Activated naive CD4-positive, alpha-beta T cell treated with anti-CD3 and anti-CD28 coated beads, Interleukin-2, amount 50 U/mL, for 72 hours (primary cell): ENCODE measurements at places on chromosomes 6 and 20.

DNA sequence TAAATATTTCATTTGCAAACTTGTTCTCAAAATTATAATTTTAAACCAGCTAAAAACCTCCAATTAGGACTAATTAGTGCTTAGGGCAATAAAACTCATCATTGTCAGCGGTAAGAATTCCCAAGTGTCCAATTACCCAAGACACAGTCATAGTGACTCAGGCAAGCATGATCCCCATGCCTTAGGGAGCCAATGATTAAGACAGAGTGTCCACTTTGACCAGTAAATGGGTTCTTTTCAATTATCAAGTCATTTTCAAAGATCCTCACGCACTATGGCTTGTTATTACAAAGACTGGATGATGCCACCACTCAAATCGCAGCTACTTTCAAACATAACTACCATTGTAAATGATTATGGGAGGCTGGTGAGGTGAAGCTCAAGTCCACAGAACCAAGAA lies 114.0 kb downstream of the BFSP1 start:
- DNase-seq: no peak

DNA sequence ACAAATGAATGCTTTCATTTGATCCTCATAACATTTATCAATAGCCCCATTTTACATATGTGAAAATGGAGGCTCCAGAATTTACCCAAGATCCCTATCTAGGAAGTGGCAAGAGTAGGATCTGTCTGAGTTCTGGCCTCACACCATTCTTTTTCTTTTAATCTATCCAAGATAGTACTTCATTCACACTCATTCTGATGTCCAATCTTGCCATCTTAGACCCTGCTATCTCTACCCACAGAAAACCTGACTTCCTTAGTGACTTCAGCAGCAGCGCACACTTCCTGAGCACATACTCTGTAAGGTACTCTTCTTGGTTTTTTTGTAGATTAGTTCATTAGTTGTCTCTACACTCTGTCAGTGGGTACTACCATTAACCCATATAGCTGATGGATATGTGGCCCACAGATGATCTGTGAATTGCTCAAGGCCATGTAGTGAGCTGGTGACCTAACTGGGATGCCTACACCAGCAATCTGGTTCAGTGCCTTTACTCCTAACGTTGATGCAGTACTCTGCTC lies 36.3 kb downstream of the COX4I2 start:
- no peak for DNase-seq

GRCh38 chr6:34318499-34319470 lies 70.0 kb upstream of the SMIM29 start:
- no peak for DNase-seq

DNA sequence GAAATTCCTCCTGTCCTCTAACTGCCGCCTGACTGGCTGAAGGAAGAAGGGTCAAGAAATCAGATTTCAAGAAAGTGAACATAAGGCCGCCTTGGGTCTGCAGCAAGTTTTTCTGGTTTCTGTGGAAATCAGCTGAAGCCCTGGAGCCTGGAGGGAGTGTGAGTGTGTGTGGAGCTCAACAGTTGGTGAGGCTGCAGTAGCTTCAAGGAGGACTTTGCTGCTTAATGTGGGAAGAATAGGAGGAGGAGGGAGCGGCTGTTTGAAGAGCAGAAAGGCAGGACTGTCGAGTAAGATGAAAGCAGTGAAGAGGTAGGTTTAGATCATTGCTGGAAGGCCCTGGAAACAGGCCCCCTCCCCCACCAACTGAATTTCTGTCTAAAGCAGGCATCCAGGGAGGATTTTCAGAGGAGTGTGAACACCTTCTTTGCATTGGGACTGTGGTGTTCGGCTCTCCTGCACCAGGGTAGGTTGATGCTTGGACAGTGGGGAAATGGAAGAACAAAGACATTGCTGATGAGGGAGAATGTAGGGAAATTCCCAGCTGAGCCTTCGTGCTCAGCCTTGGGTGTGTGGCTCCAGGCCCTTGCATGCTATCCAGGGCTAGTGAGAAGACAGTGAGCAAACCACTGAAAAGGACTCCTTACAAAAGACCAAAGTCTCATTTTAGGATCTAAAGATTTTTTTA lies 79.5 kb upstream of the VSTM2L start:
- no peak for DNase-seq

GRCh38 chr20:56427797-56428196 lies 15.7 kb downstream of the CASS4 start:
- no peak for DNase-seq

- DNase-seq: no peak
Observed at GRCh38 chr6:135592276-135592675, 94.7 kb upstream of the AHI1 start.
